Immature natural killer cell (primary cell): ENCODE measurements at places on chromosomes 11 and 22. TPM values are rescaled to one million over a fixed set of nuclear protein-coding genes. Genes with fewer than 3 reads are reported as not detected.

The PKNOX2 gene
- polyA plus RNA-seq, result not detected

The ESAM gene
- 0.30 TPM for polyA plus RNA-seq

DNA sequence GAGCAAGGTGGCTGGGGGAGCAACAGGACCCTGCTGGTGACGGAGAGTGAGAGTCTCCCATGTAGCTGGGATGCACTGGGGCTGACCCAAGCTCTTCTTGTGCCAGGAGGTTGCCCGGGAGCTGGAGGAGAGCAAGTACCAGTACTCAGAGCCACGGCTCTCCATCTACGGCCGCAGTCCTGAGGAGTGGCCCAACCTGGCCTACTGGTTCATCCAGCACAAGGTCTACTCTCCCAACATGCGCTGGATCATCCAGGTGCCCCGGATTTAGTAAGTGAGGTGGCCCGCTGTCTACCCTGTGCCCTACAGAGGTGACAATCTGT lies 40.4 kb downstream of the AMPD3 start:
- no peak overlapping the region for H3K27ac ChIP-seq
- H3K4me3 ChIP-seq, result no peak overlapping the region
- peaks cover 2% of the 10 kb centered on the region for H3K27me3 ChIP-seq
- H3K4me1 ChIP-seq, result peaks cover 2% of the 10 kb centered on the region

DNA sequence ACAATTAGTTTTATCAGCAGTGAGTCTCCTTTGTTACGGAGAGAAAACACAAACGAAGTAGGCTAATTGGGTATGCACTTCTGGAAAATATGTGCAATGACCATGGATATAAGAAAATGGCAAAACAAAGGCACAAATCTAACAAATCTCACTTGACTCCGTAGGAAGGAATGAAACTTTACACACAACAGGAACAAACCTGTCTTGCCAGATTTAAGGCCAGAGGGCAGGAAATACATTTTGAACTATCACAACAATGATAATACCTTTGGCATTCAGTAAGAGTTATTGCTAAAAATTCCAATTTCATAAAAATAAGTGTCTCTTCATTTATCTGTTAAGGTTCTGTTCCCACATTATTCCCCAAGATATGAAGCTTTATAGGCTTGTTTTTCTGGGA lies 36.6 kb downstream of the SLC25A17 start:
- H3K4me1 ChIP-seq, result no peaks in the 10 kb centered on the region
- no peak for DNase-seq
- H3K36me3 ChIP-seq, result peaks cover 19% of the 10 kb centered on the region
- H3K27ac ChIP-seq, result no peak overlapping the region

DNA sequence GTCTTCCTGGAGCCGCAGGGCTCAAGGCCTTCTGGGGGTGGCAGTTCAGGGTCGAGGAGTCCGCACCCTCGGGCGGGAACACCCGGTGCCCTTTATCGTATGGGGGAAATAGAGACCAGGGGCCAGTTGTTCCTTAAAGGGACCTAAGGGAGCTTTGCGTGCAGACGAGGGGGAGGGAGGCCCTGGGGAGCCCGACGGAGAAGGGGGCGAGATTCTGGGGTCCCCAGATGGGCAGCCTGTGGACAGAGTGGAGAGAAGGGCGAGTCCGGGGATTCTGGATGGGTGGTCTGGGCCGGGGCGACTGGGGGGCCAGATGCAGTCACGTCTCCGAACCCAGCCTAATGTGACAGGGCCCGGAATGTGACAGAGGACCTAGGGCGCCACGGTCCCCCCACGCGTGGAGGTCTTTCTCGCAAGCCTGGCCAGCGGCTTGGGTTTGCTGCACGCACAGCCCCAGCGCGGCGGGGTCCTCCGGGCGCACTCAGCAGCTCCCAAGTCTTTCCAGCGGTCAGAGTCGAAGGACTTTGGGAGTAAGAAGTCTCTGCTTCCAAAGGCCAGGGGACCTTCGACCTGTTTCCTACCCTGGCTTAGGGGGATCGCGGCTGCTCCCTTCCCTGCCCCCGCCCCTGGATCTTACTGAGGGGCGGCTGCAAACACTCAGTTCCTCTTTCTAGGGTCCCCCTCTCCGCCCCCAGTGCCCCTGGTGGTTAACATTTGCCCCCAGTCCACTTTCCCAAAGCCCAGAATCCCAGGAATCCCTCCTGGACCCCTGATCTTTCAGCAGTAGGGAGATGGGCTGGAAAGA lies 547 bp downstream of the TUBA8 start:
- DNase-seq, result no peak
- H3K27ac ChIP-seq, result no peak overlapping the region
- H3K27me3 ChIP-seq, result peaks cover 13% of the 10 kb centered on the region
- peak overlapping the region; percentile 60 for H3K4me3 ChIP-seq

GRCh38 chr22:24071686-24072085 lies 60.6 kb downstream of the CABIN1 start:
- DNase-seq, result no peak
- no peaks in the 10 kb centered on the region for H3K27me3 ChIP-seq
- peaks cover 11% of the 10 kb centered on the region for H3K4me1 ChIP-seq
- no peak overlapping the region for H3K27ac ChIP-seq

- peak; percentile 81 for DNase-seq
- peak overlapping the region; percentile 97 for H3K27ac ChIP-seq
- H3K36me3 ChIP-seq, result no peaks in the 10 kb centered on the region
- H3K27me3 ChIP-seq, result peaks cover 49% of the 10 kb centered on the region
Measured at GRCh38 chr22:38204784-38205183, 3.0 kb downstream of the MAFF start.

DNA sequence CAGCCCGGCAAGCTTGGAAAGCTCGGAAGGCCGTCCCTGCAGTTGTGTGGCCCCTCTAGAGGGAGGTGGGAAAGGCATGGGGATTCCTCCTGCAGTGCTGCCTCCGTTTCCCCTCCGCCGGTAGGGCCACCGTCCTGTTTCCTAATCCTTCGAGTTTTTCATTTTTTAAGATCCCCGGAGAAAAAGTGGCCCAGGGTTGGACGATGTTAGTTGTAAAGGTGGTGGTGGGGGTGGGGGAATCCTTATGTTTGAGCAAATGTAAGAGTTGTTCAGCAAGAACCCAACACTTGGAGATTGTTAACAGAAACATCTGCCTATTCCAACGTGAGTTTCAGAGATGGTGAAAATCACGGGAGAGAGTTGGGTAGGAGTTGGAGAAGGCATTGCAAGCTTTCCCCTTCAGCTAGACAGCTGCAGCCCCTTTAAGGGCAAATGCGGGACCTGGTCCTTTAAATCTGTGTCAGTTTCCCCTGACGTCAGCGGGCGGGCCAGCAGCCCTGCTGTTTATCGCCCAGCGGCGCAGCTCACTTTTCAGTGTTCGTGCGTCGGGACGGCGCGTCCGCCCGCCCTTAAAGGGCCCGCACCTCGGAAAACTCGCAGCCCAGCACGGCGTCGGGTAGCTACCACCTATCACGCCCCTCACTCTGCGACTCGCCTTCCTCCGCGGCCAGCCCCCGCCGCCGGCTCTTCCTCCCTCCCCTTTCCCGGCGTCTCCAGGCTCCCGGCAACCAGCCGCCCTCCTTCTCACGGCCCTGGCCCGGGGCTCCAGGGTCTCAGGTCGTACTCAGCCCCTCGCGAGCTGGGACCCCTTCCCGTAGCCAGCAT lies at the start of gene SIDT2:
TSS of gene SIDT2 (plus strand) at position 534 of the 825 bp plus-strand sequence. CDS start 521 bp downstream, outside the sequence.
- peaks cover 3% of the 10 kb centered on the region for H3K27me3 ChIP-seq
- peak within 1 kb of the TSS; percentile 98 for H3K27ac ChIP-seq
- peak within 1 kb of the TSS; percentile 94 for H3K4me3 ChIP-seq

DNA sequence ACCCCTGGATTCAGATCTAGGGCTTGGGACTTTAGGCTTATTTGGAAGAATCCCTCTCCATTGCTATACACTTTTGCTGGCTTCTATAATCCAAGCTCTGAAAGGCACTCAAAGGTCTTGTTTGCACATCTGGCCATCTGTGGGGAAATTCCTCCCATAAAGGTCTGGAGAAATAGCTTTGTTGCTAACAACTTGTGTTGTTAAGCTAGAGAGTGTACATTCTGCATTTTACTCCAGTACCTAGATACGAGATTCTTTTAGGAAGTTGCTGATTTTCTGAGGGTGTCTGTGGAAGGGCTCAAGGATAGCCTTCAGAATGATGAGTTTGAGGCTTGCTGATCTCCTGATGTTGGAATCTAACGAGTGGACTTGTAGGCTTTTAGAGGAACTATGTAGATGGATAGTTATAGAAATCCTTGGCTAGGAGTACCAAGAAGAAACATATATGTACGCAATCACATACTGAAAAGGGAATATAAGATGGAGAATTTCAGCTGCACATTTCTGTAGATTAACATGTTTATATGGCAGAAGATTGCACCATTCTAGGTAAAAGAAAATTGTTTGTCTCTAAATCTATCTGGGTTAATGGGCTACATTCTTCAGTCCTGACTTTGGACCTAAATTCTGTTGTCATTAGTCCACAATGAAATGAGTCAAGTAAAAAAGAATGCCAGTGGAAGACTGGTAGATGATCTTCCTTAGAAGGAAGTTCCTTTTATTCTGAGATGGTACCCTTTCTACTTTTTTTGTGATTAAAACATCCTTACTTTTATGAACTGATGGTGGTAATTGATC lies 51.0 kb downstream of the UBASH3B start:
- no peak overlapping the region for H3K4me3 ChIP-seq
- H3K27ac ChIP-seq, result no peak overlapping the region
- H3K4me1 ChIP-seq, result peaks cover 21% of the 10 kb centered on the region
- no peaks in the 10 kb centered on the region for H3K36me3 ChIP-seq

GRCh38 chr11:74091549-74091948 lies 79.3 kb downstream of the C2CD3 start:
- no peaks in the 10 kb centered on the region for H3K4me1 ChIP-seq
- no peak overlapping the region for H3K4me3 ChIP-seq
- no peak overlapping the region for H3K27ac ChIP-seq
- H3K27me3 ChIP-seq, result no peaks in the 10 kb centered on the region

- DNase-seq, result no peak
- peaks cover 38% of the 10 kb centered on the region for H3K36me3 ChIP-seq
- H3K4me3 ChIP-seq, result no peak overlapping the region
- no peak overlapping the region for H3K27ac ChIP-seq
Measured at GRCh38 chr11:3119141-3119821, 45.8 kb downstream of the OSBPL5 start.
